ACHN (cell line): ENCODE measurements at places on chromosomes 12 and 14.
A peak's percentile ranks its signal among the peaks of the same experiment; 100 is the strongest.

DNA sequence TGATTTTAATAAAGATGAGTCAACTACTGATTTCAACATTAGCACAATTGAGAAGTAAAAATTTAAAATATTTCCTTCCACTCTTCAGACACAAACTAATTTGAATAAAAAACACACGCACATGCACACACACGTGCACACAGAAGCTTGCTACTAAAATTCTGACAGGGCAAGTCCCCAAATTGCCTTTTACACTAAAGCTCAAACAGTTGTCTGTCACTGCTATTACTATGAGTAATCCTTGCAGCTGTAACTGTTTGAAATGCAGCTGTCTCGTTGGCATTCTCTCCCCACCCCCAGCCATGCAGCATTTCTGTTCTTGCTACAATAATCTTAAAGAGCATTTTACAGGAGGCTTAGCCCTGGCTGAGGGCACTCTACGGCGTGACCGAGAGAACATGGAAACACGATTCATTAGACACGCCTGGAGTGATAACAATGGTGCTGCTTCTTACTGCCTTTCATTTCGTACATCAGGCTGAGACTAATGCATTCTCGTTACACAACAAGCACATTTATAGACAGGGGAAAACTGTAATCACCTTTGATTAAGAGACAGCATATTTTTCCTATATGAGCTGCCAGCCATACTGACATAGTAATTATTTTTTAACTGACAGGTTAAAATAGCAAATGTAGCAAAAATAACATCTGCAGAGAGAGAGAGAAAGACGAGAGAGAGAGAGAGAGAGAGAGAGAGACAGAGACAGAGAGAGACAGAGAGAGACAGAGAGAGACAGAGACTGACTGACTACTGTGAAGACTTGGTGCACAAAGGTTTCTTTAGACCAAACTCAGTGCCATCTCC, 153.8 kb downstream of the MED13L start:
- DNase-seq, result no peak

- DNase-seq, result peak; percentile 16
Observed at GRCh38 chr14:72975770-72976169, 49.5 kb downstream of the DCAF4 start.

DNA sequence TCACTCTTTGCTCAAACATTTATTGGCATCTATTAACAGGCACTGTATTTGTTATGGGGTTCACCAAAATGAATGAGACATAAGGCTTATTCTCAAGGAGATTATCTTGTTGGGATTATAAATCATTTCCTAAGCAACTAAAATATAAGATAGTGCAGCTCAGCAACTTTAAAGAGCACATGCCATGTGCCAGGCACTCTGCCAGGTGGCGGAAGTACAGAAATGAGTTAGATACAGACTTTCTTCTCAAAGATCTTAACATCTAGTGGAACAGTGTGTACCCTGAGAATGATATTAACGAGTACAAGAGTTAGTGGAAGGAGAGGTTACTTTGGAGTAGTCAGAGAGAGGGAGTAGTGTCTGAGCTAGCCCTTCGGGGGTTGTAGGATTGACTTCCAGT, 28.4 kb upstream of the TOMM20L start:
- no peak for DNase-seq

DNA sequence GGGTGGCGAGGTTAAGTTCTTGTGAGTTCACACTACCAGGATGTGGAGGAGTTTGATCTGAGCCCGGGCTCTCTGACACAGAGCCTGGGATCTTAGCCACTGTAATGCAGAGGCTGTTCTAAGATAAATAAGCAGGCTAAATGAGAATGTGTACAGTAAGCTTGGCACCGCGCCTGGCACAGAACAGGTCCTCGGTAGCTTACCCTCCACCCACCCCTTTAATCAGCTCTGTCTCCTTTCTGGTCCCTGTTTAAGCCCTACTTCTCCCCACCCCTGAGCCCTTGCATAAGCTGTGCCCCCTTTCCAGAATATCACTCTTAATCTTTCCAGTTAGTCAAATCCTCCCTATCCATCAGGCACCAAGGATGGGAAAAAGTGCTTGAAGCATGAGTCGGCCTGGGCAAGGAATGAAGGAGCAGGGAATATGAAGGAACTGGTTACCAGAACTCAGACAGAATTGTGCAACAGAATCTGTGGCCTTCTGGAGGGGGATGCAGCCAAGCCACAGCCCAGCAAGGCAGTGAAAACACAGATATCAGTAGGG, 32.8 kb upstream of the CMKLR1 start:
- DNase-seq, result no peak

DNA sequence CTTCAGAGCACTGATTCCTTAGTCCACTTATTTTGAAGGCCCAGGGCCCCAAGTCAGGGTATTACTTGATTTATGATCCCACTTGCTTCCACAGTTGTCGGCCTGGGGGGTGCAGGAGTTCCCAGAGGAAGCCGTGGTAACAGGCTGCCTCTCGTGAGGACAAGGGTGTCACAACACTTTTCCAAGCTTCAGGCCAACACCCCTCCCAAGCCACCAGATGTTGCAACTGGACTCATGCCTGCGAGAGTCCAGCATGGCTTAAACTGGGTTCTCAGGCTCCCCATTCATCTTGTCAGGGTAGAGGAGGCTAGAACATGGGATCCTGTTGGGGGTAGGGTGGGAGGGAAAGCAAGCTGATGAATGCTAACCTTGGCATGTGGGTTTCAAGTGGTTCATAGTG, 56.1 kb downstream of the BMP4 start:
- DNase-seq, result no peak

GRCh38 chr12:76569685-76570604, 10.4 kb upstream of the OSBPL8 start:
- no peak for DNase-seq

- DNase-seq, result no peak
Observed at GRCh38 chr12:25806271-25806670, 152.2 kb upstream of the RASSF8 start.

GRCh38 chr12:26997003-26997402, 17.2 kb downstream of the TM7SF3 start:
- DNase-seq, result no peak

DNA sequence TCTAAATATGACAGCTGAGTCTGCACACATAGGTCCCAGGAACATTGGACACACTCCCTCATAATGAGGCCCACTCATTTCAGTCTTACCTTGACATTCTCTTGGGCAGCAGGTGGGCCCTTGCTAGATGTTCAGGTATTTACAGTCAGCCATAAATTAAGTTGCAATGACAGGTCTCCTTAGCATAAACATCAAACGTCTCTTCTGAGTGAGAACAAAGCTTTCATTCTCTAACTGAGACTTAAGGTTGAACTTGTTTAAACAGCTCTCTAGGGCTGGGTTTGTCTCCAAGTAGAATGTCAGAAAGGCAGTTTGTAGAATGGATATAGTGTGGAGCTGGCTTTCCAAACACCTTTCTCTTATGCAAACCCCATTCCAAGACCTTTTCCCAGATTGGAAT, 10.3 kb downstream of the ACVR1B start:
- DNase-seq, result no peak

GRCh38 chr12:111664499-111664898, 21.3 kb downstream of the BRAP start:
- DNase-seq, result no peak

DNA sequence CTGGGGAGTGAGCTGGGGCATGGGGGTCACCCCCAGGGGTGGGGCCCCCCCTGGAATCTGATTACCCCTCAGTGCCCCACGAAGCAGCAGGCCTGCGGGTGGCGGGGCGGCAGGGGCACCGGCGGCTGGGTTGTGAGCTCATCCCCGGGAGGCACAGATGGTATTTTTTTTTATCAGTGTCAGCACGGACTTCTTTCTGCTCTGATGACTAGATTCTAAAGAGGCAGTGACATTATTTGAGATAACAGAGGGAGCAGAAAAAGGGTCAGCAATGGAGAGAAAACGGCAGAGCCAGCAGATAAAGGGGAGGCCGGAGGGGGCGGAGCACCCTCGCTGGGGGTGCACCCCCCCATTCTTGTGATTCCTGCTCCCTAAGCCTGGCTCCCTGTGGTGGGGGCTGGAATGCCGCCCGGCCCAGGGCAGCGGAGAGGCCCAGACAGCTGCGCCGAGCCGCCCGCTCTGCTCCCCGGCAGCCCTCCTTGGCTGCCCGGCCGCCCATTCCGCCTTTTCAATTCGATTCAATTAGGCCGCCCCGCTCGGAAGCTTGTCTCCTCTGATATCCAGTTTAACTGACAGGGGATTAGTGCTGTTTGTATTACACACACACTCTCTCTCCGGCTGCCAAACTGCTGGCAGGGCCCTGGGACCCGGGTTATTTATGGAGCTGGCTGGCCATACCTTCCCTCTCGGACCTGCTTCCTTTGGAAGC, 32.9 kb downstream of the MVK start:
- DNase-seq, result no peak

DNA sequence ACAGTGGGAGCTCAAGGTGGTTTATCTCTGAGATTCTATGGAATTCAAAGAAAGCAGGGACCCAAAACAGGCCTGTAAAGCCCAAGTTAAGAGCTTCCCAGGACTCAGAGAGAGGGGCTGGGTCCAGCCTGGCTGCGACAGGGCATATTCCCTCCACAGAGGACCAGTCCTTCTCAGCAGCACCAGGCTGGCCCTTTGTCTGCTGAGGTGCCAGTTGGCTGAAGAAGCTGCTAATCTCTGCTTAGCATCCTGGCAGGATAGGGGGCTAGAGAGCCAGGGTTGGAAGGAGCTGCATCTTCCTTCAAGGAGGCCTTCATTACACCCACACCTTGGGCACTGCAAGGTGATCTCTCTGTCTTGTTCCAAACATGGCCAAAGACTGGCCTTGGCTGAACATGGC, 68.3 kb upstream of the TUNAR start:
- DNase-seq, result no peak

DNA sequence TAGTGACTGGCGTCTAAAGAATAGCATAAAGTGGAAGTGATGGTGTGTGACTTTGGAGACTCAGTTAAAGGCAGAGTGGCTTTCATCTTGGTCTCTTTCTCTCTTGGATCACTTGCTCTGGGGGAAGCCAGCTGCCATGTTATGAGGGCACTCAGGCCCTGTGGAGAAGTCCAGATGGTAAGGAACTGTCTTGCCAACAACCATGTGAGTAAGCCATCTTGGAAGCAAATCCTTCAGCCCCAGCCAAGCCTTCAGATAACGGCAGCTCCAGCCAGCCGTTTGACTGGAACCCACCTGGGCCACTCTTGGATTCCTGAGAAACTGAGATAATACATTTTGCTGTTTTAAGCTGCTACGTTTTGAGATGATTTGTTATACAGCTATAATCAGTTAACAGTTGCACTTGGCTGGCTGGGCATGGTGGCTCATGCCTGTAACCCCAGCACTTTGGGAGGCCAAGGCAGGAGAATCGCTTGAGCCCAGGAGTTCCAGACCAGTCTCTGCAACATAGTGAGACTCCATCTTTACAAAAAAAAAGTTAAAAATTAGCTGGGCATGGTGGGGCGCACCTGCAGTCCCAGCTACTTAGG, 7.7 kb upstream of the LRRC23 start:
- no peak for DNase-seq

GRCh38 chr14:29410581-29410980, 517.1 kb downstream of the PRKD1 start:
- no peak for DNase-seq

- DNase-seq, result no peak
Observed at GRCh38 chr14:103581206-103581605, 18.4 kb downstream of the COA8 start.

- DNase-seq, result no peak
Observed at GRCh38 chr12:87332987-87333726, 696.0 kb downstream of the C12orf50 start.

- no peak for DNase-seq
Observed at GRCh38 chr14:26218861-26219260, 379.0 kb downstream of the NOVA1 start.

DNA sequence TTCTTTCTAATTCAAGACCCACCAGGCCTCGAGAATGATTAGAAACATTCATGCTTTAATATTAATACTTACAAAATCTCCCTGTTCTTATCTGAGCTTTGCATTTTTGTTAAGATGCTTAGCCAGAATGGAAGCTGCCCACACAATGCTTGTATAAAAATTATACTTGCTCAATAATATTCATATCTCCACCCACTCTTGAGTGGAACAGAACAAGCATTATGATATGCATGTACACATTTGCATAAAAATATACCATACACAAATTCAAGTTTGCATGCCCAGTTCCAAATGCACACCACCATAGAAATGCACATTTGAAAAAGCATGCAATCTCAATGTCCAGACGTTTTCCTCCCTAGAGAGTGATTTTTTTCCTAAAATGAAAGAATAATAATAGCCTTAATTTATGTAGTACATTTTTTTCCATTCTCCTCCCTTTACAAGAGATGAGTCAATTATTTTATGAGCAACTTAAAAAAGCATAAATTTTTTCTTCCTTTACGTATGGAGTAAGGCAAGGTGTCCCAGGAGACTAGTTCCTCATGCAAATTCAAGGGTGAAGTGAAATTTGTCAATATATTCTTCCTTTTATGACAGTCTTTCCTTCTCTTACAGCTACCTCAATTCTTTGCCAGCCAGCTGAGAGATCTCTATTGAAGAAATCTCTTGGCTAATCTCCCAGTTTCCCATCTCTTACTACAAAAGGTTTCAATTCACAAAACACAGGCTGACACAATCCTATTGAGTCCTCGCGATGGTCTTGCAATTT, 313.1 kb upstream of the GARIN6 start:
- no peak for DNase-seq

DNA sequence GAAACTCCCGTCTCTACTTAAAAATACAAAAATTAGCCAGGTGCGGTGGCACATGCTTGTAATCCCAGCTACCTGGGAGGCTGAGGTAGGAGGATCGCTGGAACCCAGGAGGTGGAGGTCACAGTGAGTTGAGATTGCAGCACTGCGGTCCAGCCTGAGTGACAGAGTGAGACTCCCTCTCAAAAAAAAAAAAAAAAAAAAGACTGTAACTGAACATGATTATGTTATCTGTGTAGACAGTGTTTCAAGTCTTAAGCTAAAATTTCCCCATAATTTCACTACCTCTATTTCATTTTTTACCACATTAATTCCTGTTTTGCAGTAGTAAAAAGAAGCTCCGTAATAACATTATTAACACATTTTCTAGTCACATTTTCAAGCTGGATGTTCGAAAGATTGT, 5.4 kb downstream of the PLBD1 start:
- no peak for DNase-seq

GRCh38 chr14:50061664-50062437, 54.5 kb downstream of the VCPKMT start:
- peak; percentile 44 for DNase-seq

- DNase-seq, result no peak
Observed at GRCh38 chr14:93059917-93060545, 55.7 kb downstream of the ITPK1 start.

DNA sequence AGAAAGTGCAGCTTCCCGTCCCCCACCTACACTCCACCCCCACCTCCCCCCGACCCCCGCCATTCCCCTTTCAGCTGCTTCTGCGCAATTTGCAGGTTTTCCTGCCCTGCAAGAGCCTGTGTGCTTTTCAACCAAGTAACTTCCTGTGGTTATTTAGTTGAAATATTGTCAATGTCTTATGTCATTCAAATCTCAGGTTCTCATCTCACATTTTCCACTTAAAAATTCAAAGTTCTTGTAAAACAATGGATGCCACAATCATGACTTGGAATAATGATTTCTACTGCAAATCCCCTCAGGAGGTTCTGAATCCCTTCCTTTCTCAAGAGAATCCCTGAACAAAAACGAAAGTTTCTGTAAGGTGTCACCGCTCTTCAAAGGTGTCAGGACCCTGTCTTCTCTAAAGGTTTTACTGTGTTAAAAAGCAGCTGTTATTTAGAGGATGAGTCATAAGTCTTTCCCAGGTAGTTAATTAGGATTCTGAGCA, 31.6 kb downstream of the WBP11 start:
- peak; percentile 43 for DNase-seq
